ENCODE measurements at places on chromosomes 2 and 18.
A peak's percentile ranks its signal among the peaks of the same experiment; 100 is the strongest.

- no peak for DNase-seq
Observed at GRCh38 chr2:231502596-231502995, 27.6 kb downstream of the NMUR1 start.

DNA sequence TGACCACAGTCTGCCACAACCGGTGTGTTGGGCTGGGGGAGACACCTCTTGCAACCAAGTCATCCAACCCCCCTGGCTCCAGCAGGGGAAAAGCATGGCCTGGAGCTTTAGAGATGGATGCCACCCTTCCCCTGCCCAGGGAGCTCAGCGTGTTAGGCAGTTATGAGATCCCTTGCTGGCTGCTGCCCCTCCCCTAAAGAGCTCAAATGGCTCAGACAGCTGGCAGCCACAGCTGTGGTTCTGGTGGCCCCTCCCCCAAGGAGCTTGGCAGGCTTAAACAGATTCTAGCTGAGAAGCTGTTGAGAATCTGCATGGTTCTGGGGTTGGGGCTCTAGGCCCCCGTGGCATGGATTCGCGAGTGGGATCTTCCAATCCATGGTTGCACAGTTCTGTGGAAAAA, 64.7 kb downstream of the TEX51 start:
- DNase-seq, result no peak

DNA sequence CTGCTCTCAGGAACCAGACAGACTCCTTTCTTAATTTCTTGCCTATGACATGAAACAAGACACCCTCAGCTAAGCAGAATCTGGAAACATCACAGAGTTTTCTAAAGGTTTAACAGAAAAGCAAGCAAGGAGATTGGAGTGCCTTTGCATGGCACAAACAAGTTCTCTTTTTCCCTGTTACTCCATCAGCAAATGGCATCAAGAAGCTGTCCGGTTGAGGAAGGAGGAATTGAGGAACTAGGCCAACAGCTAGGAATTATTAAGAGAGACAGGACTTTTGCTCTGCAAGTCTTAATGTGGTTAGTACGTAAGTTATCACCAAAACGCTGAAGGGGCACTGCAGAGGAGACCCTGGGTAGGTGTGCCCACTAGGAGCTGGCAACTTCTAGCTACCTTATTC, 53.2 kb downstream of the NEB start:
- no peak for DNase-seq

- no peak for DNase-seq
Observed at GRCh38 chr18:43869451-43870008, 592.2 kb upstream of the SYT4 start.

- peak; percentile 98 for DNase-seq
Observed at GRCh38 chr18:77114415-77115191, 18.0 kb downstream of the MBP start.

DNA sequence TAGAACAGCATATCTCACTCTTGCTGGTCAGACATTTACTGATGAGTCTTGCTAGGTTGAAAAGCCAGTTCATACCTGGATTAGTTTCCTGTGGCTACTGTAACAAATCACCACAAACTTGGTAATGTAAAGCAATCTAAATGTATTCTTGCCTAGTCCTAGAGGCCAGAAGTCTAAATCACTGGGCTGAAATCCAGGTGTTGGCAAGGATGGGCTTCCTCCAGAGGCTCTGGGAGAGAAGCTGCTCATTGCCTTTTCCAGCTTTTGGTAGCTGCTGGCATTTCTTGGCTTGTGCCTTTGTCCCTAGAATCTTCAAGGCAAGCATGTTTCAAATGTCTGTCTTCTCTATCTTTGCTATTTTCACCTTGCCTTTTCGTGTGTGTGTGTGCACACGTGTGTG, 62.3 kb upstream of the MAP4K3 start:
- no peak for DNase-seq

DNA sequence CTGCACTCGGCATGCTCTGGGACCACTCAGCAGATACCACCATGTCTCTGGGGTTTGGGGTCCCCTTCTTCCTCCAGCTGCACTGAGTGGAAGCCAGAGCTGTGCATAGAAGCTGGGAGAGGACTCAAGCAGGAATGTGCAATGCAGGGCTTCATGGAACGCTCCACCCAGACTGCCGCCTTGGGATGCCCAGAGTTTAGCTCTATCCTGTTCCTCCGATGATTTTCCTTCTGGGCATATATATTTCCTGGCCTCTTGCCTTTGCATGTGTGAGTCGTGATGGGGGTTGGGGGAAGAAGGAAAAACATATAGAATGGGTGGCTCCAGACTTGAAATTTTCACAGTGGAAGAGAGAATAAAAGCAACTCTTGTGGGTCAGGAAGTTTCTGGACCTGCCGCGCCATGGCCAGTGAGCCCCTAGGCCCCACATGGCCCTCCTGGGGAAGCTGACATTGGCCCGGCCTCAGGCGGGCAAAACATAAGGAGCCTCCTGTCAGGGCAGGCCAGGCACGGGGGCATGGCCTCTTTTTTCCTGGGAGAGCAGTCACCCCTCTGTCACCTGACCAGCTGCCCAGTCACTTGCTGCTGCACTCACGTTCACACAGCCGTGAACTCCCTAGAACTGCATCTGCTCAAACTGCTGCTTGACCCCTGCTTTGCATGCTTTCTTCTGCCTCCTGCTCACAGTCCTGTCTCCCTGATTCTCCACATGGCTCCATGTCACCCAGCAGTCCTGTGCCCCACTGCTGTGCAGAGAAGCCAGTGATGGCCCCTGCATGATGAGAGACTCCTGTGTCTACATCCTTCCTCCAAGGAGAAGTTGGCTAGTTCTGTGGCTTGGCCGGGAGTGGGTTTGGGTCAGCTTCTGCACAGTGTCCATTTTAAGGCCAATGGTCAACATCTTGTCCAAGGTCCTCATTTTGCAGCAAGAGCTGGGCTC, 197.8 kb downstream of the CTIF start:
- no peak for DNase-seq

GRCh38 chr2:212915121-212915782, 236.2 kb downstream of the IKZF2 start:
- no peak for DNase-seq

Measured in dermis microvascular lymphatic vessel endothelial cell (primary cell).